Peyer's patch (tissue), 4 donors: ENCODE measurements at places on chromosomes 6 and 20.

GRCh38 chr6:136866872-136867416 lies 44.6 kb downstream of the PEX7 start:
- no peak for DNase-seq

GRCh38 chr20:47818996-47819609 lies 33.8 kb upstream of the SULF2 start:
- peak; percentile 16 for DNase-seq

DNA sequence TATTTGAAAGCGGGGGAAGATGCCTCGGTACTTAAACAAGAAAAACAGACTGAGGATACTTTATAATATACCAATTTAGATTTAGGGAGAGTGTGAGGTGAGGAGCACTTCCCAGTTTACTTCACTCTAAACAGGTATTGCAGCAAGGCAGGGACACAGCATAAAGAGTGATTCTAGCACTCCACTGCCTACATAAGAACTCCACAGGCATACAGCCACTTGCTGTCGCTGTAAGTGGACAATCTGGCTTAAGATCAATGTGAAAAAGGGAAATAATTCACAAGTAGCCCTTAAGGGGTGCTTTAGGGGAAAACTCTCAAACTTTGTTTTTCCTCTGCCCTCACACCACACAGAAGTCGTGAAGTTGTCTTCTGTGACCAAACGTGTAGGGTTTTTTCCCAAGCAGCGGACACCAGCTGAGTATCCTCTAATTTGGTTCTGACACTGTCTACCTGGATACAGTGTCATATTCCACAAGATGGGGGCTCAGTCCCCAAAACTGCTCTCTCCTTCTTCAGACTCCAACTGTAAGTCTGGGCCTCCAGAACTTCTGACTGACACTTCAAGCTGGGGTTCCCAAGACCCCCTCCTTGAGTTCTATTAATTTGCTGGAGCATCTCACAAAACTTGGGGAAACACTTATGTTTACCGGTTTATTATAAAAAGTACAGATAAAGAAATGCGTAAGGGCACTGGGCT lies 9.3 kb downstream of the ADNP start:
- DNase-seq = no peak

- DNase-seq = peak; percentile 46
Observed at GRCh38 chr6:35723587-35723986, 13.2 kb upstream of the ARMC12 start.

DNA sequence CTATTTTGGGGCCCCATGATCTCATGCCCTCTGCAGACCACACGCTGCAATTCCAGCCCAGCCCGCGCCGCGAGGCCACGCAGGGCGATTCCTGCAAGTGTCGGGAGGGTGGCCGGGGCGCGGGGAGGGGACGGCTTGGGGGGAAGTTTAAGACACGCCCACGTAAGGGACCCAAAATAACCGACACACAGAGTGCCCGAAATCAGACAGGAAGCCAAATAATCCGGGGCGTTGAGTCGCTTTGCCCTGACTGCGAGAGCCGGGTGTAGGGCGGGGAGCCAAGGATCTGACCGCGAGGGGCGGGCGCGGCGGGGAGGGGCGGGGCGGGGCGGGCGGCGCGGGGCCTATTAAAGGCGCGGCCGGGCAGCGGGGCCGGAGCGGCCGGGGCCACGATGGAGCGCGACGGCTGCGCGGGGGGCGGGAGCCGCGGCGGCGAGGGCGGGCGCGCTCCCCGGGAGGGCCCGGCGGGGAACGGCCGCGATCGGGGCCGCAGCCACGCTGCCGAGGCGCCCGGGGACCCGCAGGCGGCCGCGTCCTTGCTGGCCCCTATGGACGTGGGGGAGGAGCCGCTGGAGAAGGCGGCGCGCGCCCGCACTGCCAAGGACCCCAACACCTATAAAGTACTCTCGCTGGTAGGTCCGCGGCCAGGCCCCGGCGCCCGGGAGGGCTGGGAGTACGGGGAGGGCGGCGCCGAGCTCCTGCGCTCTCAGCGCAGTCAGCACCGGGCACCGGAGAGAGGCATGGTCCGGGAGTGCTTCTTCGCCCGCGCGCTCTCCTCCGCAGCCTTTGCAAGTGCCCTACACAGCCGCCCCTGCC lies at the start of gene ENPP1:
Gene ENPP1 (plus strand): TSS at position 377 of the 816 bp plus-strand sequence. CDS start 16 bp downstream, at position 393.
- DNase-seq = peak; percentile 78

DNA sequence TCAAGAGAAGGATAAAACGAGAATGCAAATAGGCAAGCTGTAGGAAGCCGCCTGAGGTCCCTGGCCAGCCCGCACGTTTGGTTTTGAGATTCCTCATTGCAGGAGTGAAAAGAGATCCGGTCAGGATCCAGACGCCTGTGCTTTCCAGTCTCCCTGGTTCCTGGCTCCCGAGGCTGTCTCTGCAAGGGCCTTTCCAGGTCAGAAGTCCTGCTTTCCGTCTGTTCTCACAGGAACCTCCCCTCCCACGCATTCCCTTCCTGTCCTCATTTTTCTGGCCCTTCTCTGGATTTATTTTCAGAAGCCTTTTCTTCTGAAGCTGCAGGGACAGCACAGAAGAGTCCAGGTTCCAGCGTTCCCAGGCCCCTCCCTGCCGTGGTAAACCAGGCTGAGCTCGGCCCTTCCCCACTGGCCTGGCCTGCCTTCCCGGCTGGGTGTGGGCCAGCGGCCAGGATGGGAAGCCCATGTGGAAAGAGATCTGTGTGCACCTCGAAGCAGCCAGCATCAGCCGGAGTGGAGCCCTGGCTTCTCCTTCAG lies 54.0 kb downstream of the TMEM242 start:
- peak; percentile 50 for DNase-seq

DNA sequence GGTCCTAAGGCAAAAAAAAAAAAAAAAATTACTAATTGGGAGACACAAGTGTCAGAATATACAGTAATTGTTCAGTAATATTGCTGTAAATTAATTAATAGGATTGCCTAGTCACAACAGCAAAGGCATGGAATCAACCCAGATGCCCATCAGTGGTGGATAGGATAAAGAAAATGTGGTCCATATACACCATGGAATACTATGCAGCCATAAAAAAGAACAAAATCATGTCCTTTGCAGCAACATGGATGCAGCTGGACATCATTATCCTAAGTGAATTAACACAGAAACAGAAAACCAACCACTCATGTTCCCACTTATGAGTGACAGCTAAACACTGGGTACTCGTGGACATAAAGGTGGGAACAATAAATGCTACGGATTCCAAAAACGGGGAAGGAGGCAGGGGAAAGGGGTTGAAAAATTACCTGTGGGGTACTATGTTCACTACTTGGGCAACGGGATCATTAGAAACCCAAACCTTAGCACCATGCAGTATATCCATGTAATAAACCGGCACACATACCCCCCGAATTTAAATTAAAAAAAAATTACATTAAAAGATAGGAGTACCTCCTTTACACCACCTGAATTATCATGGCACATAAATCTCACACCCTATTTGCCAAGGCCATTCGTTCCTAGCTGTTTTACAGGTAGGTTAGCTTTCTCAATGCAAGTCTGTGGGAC lies 689 bp upstream of the PFDN4 start:
- no peak for DNase-seq

DNA sequence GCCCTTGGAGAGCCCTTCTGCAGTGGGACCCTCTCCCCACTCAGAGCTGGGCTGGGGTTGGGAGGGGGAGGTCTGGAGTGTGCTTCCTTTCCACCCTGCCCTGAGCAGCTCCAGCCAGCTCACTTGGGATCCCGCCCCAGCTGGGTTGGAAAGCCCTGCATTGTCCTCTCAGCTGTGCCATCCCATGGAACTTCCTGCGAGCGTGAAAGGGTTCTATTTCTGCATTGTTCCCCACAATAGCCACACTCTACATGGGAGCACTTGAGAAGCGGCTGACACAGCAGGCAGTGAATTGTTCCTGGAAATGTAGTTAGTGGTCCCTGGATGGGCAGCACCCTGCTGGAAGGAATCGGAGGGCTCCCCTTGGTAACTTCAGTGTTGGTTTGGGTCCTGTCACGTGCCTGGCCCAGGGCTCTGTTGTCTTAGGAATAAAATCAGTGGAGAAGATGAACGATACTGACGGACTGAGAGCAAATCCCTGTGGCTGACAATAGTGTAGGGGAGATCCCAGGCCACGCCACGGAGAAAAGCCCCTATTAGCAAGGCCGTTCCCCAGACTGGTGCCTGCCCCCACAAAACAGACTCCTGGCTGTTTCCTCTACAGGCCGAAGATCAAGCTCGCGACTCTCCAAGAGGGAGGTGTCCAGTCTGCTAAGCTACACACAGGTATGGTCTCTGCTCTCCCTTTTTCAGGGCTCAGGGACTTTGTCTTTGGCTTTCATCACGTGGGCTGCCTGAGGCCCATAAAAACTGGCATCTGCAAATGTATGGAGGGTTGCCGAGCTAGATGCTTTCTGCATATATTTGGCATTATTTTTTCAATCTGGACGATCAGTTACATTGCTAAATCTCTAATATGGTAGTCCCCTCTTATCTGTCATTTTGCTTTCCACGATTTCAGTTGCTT lies 18.8 kb downstream of the DNMT3B start:
- DNase-seq = no peak

GRCh38 chr20:5674176-5674660 lies 76.0 kb upstream of the SHLD1 start:
- DNase-seq = no peak

DNA sequence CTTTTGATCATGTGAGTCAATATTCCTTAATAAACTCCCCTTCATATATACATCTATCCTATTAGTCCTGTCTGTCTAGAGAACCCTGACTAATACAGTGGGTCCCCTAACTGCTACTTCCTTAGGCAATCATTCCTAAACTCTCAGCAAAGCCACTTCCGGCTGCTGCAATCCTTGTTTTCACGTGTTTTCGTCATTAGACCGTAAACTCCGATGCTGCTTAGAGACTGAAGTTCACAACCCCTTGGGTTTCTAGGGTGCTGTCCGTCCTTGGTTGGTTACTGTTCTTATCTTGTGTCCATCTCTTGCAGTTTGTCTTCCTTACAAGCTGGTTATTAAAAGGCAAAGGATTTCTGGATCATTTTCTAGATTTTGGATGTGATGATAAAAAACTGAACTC lies 106.4 kb downstream of the GMPR start:
- no peak for DNase-seq

- DNase-seq = no peak
Observed at GRCh38 chr6:111032484-111033140, 50.8 kb downstream of the RPF2 start.

- DNase-seq = peak; percentile 34
Observed at GRCh38 chr20:44014807-44015732, 100.4 kb downstream of the TOX2 start.

DNA sequence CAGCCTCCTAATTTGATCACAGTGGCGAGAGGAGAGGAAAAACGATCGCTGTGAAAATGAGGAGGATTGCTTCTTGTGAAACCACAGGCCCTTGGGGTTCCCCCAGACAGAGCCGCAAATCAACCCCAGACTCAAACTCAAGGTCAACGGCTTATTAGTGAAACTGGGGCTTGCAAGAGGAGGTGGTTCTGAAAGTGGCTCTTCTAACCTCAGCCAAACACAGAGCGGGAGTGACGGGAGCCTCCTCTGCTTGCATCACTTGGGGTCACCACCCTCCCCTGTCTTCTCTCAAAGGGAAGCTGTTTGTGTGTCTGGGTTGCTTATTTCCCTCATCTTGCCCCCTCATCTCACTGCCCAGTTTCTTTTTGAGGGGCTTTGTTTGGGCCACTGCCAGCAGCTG lies 28.7 kb downstream of the SAYSD1 start:
- no peak for DNase-seq

DNA sequence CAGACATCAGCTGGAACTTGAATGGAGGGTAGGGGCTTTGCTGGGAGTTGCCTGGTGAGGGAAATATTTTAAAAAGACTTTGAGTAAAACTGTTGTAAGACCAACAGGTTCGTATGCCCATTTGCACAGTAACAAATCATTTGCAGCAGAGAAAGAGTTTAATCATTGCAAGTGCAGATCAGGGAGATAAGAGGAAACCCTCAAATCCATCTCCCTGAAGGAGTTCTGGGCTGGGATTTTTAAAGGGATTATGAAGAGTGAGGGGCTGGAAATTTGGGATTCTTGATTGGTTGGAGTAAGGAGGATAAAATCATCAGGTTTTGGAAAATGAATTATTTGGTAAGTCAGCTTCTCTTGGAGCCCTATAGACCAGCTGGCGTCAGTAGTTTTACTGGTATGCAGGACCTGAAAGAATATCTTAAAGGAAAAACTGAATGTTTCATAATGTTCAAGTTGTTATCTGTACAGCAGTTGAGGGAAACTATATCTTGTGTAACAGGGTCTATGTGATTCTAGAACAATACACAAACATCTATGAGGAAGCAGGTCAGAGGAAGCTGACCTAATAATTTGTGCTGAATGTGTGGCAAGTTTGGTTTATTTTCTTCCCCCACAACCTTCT lies 295.5 kb downstream of the PLCB1 start:
- DNase-seq = no peak

DNA sequence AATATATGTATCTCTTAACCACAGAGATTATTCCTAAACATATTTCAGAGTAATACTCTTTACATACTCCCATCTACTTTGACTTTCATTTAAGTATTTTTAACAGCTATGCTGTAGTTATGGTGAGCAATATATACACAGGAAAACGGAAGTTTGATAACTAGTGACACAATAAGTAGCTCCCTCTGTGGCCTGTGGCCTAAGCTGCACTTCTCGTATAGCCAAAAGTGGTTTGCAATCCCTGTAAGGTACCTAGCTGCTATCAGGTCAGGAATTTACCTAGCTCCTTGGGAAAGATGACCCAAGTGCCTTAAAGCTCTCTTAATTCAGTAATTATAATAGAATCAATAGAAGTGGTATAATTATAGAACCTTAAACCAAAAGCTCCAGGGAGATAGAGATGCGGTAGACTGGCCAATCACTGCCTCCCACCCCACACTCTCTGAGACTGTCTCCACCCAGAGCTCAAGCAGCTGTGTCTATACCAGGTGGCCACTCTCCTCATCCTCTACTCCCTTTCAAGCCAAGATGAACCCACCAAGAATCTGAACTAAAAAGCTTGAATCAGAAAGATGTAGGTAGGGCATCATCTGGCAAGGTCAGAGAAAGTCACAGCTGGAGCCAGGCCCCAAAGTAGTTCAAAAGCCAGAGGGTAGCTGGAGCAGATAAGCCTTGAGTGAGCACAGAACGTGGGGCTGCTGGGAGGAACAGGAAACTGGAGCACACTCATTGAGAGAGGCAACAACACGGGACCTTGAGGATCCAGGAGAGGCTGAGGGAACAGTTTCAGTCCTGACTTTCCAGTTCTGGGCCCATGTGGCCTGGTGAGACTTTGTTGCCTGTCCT lies 84.9 kb upstream of the ASF1A start:
- DNase-seq = no peak
